Airway epithelial cell (primary cell): ENCODE measurements at places on chromosomes 13 and 19. TPM values are rescaled to one million over a fixed set of nuclear protein-coding genes. Genes with fewer than 3 reads are reported as not detected.

The SLC27A5 gene
- total RNA-seq: 22.4 and 26.7 TPM in 2 replicates

The ZNF382 gene
- 0.19 and 0.78 TPM in 2 replicates for total RNA-seq

The SIGLEC14 gene
- not detected in 2 replicates for total RNA-seq

The IGSF23 gene
- total RNA-seq: not detected in 2 replicates

The SOX1 gene
- total RNA-seq: not detected in 2 replicates

The DIRAS1 gene
- total RNA-seq: 0.14 TPM in 1 of 2 replicates, not detected in the other

The TNFSF9 gene
- total RNA-seq: 31.6 and 32.9 TPM in 2 replicates

The PCSK4 gene
- 0.28 and 0.71 TPM in 2 replicates for total RNA-seq

The LGI4 gene
- not detected in 2 replicates for total RNA-seq
